Anterior cingulate cortex (tissue), 58 donors: ENCODE measurements at places on chromosomes 6 and 20.

DNA sequence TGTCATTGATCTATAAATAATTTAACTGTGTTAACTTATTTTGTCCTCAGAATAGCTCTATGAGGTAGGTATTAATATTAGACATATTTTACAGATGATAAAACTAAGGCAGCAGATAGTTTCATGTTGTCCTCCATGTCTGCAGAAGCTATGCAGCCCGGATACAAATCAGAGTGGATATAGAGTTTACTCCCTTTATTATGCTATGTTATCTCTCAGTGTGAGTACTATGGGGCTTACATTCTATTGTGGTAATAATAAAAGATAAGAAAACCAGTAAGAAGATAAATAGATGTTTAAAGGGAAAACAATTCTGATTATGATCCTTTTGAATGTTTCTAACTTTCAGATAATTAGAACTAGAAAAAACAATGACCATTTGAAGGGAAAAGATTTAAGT, 979.8 kb upstream of the CITED2 start:
- no peak for DNase-seq

GRCh38 chr20:35638751-35639150, 23.1 kb downstream of the SPAG4 start:
- no peak for DNase-seq

DNA sequence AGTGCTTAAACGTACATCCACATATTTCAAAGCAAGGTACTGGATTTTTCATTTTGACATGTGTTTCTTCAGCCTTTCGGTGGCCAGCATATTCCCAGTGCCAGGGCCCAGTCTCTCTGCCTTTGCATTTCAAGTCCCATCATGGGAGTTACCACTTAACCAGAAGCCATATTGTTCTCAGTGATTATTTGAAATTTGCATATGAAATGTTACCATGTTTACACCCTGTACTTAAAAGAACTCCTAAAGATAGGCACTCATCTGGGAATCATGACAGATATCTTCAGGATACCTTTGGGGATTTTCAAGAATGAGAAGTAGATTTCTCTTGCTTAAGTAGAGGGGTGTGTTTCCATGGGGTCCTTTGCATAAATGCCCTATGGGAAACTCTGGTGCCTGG, 367.5 kb downstream of the NRN1 start:
- no peak for DNase-seq

DNA sequence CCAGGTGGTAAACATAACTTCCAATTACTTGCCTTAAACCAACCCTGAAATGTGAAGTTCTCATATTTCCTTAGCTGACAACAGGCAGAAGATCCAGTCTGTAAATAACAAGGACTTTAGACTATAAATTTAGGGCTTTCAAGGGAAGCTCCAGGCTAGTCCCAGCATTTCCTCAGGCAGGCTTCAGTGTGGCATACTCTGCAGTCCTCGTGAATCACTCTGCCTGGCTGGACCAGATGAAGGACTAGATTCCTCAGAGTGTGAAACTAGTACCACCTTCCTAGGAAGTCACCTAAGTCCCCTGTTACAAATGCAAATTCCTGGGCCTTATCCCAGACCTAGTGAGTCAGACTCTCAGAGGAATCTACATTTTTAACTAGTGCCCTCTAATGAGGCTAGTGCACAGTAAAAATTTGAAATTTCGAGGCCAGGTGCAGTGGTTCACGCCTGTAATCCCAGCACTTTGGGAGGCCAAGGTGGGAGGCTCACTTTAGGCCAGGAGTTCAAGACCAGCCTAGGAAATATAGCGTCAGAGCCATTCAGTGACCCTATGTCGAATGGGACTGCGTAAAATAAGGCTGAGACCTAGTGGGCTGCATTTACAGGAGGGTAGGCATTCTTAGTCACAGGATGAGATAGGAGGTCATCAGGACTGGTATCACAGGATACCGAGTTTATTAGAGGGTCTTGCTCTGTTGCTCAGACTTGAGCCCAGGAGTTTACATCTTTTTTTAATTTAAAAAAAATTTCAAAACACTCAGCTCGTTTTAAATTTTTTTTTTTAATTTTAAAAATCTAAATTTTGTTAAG, 279.6 kb upstream of the JARID2 start:
- no peak for DNase-seq

DNA sequence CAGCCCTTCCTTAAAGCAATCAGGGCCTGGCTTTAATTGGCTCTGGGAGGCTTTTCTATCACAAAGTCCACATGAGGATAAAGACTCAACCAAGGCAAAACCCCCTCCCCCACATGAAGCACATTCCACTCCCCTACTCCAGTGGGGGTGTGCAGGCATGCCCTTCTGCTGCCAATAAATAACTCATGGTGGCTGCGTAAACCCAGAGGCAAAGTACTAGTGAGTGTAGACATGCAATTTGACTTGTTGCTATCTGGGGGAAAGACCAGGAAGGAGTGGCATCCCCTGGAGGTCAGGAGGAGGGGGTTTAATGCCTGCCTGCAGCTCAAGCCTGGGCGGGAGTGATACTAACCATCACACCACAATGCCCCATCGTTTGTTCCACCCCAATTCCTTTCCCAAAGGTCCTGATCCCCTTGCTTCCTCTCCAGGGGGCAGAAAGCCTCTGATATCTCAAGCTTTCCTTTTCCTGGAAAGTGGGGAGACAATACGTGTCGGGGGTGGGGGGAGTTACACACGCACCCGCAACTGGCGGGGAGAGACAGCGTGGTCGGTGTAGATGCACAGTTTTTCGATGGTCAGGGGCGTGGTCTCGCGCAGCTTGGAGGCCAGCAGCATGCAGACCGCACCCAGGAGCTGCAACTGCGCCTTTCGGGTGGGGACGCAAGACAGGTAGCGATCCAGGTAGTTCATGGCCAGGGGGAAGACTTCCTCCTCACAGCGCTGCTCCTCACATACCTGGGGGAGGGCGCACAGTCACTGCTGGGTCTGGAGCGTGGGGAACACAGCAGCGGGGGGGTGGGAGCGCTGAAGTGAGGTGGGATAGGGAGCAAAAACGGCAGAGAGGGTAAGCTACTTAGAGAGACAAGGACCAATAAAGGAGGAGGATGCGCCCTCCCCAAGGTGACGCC, 1.5 kb downstream of the CCND3 start:
- no peak for DNase-seq

- no peak for DNase-seq
These were observed 3.8 kb upstream of the RANBP9 start for GRCh38 chr6:13715444-13715883.

DNA sequence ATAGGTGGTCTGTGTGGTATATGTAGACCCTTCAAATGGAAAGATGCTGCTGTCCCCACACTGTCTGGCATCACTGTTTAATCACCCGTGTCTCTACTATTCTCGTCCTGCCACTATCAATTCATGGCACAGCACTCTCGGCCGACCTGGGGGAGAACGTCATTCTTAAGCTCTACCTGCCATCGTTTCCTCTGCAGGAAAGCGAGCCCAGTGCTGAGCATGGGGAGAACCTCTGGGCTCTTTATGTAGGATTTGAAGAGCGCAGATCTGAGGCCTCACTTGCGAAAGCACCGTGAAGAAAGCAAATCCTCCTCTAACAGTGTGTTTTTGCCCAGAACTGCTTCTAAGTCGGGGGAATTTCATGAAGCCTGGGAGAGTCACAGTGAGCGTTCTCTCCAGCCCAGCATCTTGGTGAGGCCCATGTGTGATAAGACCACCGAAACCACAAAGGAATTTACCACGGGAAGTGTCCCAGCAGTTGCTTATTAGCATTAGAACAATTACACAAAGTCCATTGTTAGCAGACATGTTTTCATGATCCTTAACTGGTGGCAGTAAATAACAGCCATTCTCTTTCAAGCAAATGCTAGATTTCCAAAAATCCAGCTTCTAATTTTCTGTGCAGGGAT, 124.3 kb downstream of the SCML4 start:
- no peak for DNase-seq

- no peak for DNase-seq
These were observed 844 bp upstream of the ABRACL start for GRCh38 chr6:139027620-139028182.

DNA sequence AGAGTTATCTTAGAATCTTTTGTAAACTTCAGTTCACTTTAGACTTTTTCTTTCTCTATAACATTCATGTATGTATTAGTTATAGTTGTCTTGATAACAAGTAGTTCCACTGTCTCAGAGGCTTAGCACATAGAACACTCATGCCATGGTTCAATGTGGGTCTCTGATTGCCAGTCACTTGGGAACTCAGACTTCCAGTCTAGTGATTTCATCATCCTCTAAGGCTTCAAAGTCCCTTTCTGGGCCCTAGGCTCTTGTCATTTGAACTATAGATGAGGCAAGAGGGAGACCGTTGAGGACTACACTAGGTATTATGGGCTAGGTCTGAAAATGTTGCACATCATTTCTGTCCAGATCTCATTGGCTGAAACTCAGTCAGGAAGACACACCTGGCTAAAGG, 8.4 kb upstream of the EEF1E1 start:
- no peak for DNase-seq

GRCh38 chr20:10671221-10671918, 2.4 kb downstream of the JAG1 start:
- peak; percentile 60 for DNase-seq

DNA sequence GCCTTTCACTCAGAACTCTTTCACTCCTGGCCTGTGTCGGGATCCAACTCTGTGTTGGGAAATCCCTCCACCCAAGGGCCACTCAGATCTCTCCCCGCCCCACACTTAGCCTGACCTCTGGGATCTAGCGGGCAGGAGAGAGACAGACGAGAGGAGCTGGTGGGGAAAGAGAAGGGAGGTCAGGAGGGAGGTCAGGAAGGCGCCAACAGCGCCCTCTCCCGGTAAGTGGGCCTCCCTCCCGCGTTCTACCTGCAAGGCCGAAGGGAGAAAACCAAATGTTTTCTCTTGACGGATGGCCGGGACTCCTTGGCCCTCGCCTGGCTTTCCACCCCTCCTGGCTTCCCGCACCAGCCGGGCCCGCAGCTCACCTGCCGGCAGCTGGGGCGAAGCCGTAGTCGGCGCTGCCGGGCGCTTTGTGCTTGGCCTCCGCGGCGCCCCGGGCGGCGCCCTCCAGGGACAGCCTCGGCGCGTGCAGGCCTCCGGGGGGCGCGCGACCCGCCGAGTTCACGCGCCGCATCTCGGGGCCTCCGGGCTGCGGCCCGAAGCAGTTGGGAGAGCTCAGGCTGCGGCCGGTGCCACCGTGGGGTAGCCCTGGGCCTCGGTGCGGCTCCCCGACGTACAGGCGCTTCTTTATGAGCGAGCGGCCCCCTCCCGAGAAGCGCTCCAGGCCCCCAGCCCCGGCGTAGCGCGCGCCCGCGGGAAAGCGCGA, 38.2 kb downstream of the C6orf132 start:
- DNase-seq: no peak
